Stimulated activated CD4-positive, alpha-beta T cell treated with anti-CD3 and anti-CD28 coated beads, TNF-alpha, amount 100 ng/mL, for 1 hour (primary cell): ENCODE measurements at places on chromosomes 13 and 19.

GRCh38 chr19:16164222-16164890 lies 9.0 kb downstream of the CIB3 start:
- no peak for DNase-seq

- DNase-seq: no peak
Observed at GRCh38 chr13:37383856-37384370, 214.7 kb downstream of the POSTN start.

- peak; percentile 92 for DNase-seq
Observed at GRCh38 chr19:6767357-6768235, at the start of gene SH2D3A. Gene SH2D3A (minus strand): TSS chr19:6767435. CDS start chr19:6763748, 3,687 bp downstream.

DNA sequence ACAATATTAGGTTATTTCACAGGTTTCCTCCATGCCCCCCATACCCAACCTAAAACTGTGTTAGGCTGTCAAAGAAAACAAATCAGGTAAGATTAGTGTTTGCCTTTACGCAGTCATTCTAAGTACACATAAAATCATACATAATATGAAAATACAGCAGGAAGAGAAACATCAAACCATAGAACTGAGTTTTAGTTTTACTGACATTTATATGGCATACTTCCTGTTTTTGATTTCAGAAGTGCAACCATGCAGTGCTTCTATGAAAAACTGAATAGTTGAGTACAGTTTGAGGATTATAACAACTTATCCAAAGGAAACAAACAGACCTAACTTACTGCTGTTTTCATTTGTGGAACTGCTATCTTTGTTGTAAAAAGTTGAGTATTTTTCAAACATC lies 91.3 kb downstream of the KCNRG start:
- DNase-seq: no peak

GRCh38 chr19:1855828-1856255 lies 7.5 kb downstream of the KLF16 start:
- DNase-seq: no peak

DNA sequence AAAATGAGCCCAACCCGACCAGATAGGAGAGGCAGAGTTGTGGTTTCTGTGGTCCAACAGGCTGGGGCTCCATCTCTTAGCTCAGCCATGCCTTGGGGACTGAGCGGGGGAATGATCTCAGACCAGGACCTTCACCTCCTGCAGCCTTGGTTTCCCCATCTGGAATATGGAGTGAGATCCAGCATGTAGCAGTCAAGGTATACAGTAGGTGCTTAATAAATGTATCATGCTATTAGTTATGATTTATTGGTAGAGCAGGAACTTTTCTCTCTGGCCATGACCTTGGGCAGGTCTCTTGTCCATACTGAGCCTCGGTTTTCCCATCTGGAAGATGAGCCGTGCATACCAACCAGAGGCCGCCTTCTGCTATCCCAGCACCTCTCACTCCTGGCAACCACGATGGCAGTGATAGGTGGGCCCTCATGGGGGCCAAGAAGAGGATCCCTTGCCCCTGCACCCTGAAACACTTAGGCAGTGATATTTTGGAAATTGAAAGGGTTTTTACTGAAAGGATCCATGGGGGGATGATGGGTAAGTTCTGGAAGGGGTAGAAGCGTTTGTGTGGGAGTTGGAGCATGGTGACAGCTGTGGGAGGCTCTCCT lies 9.1 kb downstream of the TM6SF2 start:
- no peak for DNase-seq
